ENCODE measurements at places on chromosomes 12 and 14.

GRCh38 chr12:51357374-51358047 is 11.0 kb upstream of the CELA1 start:
- no peak for DNase-seq

GRCh38 chr12:65902500-65902899 is 78.2 kb downstream of the HMGA2 start:
- DNase-seq: no peak

GRCh38 chr12:11584221-11584855 is 65.1 kb upstream of the ETV6 start:
- no peak for DNase-seq

DNA sequence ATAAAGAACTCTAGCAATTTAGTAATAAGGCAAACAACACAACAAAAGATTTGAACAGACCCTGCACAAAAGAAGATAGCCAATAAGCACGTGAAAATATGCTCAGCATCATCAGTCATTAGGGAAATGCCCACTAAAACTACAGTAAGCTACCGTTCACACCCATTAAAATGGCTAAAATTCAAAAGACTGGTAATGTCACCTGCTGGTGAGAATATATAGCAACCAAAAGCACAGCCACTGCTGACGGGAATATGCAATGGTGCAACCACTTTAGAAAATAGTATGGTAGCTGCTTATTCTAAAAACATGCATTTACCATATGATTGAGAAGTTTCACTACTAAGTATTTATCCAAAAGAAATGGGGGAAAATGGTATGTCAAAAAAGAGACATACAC is 74.9 kb downstream of the DPF3 start:
- DNase-seq: no peak

- DNase-seq: no peak
Observed at GRCh38 chr12:20822925-20823324, 12.4 kb downstream of the SLCO1B3 start.

GRCh38 chr12:97745406-97746101 is 282.9 kb downstream of the RMST start:
- DNase-seq: no peak

- no peak for DNase-seq
Observed at GRCh38 chr12:96227365-96228106, 33.4 kb downstream of the ELK3 start.

- no peak for DNase-seq
Observed at GRCh38 chr12:110856542-110856941, 9.8 kb downstream of the CCDC63 start.

- no peak for DNase-seq
Observed at GRCh38 chr12:131055596-131056233, 102.0 kb downstream of the ADGRD1 start.

GRCh38 chr14:102264355-102264754 is 40.6 kb downstream of the MOK start:
- DNase-seq: no peak

GRCh38 chr12:25382311-25383106 is 131.8 kb upstream of the KRAS start:
- DNase-seq: no peak

DNA sequence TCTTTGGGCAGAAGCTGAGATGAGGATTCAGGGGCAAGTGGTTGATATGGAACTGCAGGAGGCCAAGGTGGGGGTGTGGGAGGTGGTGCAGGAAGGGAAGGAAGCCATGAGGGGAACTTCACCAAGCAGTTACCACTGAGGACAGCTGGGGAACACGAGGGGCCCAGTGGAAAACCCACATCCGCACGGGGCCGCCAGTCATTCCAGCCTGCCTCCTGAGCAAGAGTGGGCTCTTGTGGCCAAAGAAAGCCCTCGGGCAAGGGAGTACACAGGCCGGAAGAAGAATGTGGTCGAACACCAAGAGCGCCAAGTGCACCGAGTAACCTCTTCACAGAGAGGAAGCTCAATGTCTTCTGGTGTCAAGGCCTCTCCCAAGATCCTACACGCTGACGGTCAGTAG is 252.2 kb upstream of the FOXN3 start:
- no peak for DNase-seq

DNA sequence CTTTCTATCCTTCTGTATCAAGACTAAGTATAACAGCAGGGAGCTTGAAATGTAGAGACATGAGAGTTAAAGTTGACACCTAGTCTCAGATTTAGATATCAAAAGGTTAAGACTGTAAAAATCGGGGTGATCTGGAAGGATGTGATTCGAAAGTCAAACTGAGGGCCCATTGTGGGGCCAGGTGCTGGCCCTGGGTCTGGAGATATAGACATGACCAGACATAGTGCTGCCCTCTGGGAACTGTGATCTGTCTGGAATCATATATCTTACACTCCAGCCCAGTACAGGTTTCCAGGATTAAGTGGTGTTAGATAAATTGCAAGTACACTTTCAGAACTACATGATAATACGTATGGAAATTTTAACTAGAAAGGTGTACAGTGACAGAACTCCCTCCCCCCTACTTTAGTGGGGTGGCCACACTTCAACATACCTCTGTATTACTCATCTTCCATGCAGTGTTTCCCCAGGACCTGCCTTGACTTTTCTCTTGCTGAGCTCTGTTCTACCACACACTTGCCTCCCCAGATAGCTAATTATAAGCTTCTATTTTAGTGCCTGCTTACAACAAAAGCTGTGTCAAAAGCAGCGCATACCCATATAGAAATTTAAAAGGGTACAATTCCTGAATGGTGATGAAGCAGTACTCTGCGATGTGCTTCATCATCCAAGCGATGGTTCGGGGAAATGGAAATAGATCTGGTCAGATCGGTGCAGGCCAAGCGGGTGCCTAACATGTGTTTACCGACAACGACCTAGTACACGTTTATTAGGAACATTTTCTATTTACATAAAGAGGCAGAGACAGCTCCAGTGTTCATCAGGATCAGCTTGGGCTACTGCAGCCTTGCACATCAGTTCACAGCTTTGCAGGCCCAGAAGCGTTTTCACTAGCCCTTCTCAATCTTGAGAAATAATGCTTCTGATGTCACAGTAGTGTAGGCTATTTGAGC is 68.7 kb downstream of the ARF6 start:
- no peak for DNase-seq

DNA sequence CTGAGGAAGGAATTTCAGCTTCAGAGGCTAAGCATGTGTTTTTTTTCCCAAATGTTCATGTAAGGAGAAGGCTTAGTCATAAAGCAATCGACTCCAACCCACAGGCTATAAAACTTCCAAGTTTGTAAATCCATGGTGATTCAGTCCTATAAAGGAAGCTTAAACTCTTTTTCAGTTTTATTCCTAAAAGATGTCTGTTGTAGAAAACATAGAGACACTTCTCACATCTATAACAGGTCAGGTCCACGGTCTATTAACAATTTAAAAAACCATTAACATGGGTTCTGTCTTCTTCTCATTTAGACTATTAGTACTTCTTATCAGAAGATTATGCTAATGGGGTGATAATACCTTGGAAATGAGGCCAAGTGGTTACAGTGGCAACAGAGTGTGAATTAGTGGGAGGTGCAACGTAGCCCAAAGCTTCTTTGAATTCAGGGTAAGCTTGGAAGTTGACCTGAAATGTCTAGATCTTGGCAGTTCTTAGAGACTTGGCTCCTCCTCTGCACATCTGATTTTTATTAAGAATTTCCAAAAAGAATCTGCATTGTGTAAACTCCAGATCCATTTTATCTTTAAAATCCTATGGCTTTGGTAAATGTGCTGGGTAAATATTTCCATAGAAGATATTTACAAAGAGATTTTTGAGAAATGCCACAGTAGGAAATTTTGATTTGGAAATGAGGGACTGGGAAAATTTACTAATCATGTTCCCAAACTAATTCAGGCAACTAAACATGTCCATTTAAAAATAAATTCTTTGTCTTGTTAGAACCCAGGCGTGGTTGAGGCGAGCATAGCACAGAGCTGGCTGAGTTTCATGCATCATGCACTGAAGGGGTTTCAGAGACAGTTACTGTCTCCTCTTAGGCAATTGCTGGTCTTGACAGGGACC is 86.4 kb downstream of the EML1 start:
- no peak for DNase-seq

Measured in Caco-2 (cell line).